ENCODE measurements at places on chromosomes 5 and 9.

GRCh38 chr5:16306812-16307211 is 127.2 kb upstream of the MARCHF11 start:
- DNase-seq = no peak

DNA sequence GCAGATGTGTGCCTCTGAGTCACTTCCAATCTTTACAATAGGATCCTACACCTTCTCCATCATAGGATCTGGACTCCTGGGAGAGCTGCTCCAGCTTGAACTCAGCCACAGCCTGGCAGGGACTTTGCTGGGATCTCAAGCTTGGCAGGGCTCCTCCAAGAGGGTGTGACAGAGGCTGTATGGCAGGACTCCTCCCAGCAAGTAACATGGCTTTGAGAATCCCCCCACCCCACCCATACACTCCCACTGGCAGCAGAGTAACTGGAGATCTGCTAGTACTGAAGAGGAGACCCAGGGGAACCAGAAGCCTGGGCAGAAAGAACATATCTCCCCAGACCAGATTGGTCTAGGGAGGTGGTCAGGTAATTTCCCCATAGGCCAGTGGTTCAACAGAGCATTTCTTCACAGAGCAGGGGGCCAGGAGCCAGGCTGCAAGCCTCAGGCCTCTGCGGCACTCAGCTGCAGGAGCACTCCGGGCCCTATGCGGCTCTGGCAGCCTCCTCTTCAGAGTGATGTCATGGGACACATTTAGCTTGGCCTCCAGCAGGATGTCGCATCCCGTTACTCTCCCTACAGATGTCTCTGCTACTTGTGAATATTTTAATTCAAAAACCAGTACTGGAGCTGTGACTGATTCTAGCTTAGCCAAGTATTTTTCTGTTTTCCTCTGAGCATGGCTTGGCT is 1.7 kb upstream of the ACSL6 start:
- DNase-seq = no peak

- no peak for DNase-seq
These were observed 10.9 kb downstream of the RAPGEF1 start for GRCh38 chr9:131728961-131729360.

- no peak for DNase-seq
These were observed at the start of gene SLC9A3 for GRCh38 chr5:524234-524972. TSS of gene SLC9A3 (minus strand) at chr5:524449.

GRCh38 chr9:111131211-111131610 is 92.9 kb upstream of the LPAR1 start:
- DNase-seq = no peak

- no peak for DNase-seq
These were observed 41.4 kb upstream of the SHB start for GRCh38 chr9:38110476-38110875.

DNA sequence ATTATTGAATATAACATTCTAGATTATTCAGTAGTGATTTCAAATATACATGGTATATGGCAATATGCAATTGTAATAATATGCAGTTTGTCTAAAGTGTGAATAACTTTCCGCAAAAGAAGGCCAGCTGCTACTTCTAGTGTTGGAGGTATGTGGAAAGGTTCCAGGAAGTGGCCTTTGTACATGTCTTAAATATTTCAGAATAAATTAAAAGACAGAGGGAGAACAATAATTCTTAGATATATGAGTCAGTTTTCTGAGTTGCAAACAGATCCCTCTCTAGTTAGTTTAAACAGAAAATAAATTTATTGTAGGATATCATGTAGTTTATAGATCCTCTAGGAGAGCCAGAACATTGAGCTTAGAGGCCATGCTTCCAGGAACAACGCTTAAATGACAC is 210.8 kb upstream of the ELL2 start:
- DNase-seq = no peak

DNA sequence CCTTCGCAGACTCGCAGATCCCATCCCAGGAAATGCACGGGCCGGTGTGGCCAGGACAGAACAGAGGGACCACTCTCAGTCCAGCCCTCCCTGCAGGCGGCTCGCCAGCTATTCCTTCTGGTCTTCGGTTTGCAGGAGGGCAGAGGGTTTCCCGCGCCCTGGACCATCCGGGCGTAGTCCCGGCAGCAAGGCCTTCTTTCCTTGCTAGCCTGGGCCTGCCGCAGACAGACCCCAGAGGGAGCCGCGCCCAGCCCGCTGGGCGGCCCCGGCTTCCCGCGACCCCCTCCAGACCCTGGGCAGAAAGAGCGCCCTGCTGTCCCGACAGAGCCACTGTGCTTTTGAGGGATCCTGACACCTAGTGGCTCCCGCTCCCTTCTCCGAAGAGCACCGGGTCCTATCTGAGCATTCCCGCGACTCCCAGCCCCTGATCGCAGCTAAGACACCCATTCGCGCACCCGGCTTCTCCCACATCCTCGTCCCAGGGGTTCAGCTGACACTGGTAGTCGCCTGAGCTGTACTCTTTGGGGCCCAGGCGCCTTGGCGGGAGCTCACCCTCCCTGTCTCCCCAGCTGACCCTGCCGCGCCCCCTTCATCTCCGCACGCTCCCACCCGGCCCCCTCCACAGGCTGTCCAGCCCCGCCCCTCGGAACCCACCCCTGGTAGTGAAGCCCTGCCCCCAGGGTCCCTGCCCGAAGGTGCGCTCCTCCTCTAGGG is 1.1 kb downstream of the CFAP90 start:
- no peak for DNase-seq

DNA sequence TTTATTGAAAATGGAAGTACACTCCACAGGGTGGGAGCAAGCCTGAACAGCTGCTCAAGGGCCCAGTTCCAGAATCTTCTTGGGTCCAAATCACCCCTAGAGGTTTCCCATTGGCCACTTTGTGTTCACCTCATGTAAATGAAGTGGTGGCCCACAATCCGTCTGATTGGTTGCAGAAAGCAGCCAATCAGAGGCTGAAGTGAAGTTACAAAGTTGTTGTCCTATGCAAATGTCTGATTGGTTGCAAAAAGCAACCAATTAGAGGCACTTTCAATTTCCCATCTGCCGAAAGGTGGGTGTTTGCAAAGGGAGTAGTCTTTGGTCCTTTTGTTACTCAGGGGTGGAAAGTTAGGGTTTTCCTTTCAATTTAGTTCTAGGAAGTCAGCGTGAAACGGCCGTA is 8.8 kb downstream of the TMEM171 start:
- no peak for DNase-seq

DNA sequence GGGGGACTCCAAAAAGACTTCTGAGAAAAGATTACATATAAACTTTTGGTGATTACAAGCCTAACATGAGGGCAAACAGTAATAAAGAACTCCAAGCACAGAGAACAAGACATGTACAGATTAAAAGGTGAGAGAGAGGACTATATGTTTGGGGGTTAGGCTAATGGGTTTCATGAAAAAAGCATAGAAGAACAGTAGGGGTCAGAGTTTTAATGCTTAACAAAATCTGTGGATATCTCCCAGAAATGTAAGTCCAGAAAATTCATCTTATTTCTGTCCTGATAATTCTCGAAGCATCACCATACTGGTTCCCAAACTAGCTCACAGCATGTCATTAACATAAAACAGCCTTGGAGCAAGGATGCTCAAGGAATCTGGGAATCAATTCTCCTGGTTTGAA is 137.2 kb downstream of the ARRDC3 start:
- no peak for DNase-seq

DNA sequence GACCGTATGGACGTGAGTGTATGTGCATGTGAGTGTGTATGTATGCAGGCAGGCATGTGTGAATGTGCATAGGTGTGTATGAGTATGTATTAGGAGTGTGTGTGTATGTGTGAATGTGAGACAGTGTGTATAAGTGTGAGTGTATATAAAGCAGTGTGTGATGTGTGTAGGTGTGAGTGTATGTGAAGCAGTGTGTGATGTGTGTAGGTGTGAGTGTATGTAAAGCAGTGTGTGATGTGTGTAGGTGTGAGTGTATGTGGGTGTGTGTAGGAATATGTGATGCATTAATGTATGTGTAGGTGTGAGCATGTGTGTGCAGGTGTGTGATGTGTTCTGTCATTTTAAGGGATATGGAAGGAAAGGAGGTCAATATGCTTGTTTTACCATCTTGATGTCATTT is 215.5 kb downstream of the GADD45G start:
- DNase-seq = no peak

GRCh38 chr9:72486594-72486955 is 34.8 kb upstream of the TMC1 start:
- DNase-seq = no peak

- DNase-seq = no peak
These were observed 227.2 kb downstream of the NSG2 start for GRCh38 chr5:174272671-174273070.

Data from HEK293T (cell line).